Activated naive CD4-positive, alpha-beta T cell treated with anti-CD3 and anti-CD28 coated beads, Interleukin-2, amount 50 U/mL, for 72 hours (primary cell): ENCODE measurements at places on chromosomes 3 and 15. TPM values are rescaled to one million over a fixed set of nuclear protein-coding genes. Genes with fewer than 3 reads are reported as not detected.

DNA sequence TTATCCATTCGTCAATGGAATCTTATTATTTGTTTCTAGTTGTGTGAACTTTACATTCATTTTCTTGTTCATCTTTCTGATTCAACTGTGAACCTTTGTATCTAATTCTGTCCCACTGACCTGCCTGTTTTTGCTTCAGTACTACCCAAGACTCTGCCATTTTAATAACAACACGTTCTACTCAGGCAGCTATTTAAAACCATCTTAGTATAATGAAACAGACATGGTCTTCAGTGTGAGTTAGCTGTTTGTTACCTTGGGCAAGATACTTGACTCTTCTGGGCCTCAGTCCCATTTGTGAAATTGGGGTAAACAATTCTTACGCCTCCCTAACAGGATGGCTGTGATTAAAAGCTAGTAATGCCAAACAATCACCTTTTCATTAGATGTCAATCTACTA lies 1.6 kb downstream of the BTBD1 start:
- no peak for DNase-seq

GRCh38 chr3:29627136-29628117 lies 346.6 kb downstream of the RBMS3 start:
- no peak for DNase-seq

- peak; percentile 52 for DNase-seq
Observed at GRCh38 chr3:151156618-151157216, 46.3 kb downstream of the GPR171 start.

- DNase-seq = no peak
Observed at GRCh38 chr15:92019706-92020105, 166.2 kb downstream of the SLCO3A1 start.

- DNase-seq = no peak
Observed at GRCh38 chr3:50430950-50431435, 71.7 kb upstream of the TMEM115 start.

DNA sequence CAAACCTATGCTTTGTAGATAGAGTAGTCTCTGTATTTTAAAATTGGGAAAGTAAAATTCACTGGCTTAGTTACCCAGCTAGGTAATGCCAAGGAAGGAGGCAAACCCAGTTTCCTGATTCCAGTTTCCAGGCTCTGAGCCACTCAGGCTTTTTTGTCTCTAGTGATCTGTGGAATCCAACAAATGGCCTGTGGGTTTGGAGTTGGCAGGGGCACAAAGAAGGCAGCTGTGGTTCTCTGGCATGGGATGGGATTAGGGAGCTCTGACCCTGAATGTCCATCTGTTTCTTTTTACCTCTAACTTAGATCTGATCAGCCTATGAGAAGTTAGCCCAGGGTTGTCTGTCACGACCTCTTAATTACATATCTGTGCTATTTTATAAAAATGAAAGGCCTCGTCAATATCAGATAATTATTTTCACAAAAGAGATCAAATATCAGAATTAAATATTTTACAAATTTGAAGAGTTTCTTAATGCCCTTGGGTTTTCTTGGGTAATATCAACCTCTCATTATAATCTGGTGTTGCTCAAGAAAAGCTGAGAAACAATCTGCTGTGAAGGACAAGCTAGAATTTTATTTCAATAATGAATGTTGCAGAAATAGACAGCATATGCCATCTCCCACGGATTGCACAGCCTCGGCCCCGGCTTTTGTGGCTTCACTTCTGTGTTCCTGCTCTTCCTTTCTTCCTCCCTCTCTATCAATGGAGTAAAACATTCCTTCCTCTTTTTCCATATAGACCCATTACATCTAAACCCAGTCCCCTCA lies 63.7 kb upstream of the DAZL start:
- no peak for DNase-seq

DNA sequence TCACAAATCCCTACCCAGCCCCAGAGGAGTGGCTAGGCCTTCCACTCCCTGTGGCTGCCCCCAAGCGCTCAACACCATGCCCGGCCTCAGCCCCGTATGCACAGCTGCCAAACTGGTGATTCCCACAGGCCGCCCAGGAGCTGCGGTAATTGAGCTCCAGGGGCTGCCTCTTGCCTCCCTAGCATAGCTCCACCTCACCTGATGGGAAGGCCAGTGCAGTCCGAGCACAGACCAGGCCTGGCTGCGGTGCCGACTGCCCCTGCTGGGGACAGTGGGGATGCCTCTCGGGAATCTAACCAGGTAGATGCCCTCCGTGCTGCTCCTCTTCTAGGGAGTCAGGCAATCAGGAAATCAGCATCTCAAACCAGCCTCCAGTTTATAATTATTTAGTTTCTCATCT lies 25.9 kb downstream of the SCN5A start:
- no peak for DNase-seq

DNA sequence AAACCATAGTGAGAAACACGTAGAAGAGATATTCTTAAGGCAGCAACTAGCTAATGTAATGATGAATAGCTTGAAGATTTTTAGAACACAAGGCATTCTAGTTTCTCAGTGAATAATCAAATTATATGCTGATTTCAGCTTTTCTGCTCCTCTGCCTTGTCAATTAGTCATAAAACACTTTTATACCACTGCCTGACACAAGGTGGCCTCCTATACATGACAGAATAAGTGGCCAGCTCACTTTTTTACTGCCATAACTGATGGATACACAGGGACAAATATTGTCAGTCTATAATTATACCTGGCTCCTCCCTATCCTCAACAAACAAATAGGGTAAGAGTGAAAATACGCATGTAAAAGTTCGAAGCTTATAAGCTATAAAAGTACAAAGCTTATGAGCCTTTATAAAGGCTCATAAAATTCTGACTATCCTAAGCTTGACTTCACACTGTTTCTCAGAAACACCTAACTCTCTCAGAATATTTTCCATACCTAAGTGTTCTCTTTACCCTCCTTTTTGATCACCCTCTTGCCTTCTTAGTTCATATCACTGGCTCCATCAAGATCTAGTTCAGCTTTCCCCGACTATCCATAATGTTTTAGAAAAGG lies 81.6 kb downstream of the HERC1 start:
- peak; percentile 38 for DNase-seq

DNA sequence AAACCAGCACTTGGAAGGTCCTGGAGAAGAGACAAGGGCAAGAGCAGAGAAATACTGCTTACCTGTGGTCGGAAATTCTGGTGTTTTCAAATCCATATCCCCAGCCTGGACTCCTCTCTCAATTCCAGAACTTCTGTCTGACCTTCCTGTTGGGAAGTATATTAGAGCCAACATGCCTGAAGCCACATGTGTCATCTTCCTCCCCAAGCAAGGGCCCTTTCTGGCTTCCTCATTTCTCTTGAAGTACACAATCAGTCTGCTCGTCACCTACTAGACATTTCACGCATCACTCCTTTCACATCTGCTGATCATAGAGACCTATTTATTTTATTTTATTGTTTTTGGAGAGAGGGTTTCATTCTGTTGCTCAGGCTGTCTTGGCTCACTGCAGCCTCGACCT lies 8.4 kb downstream of the PARP14 start:
- no peak for DNase-seq

DNA sequence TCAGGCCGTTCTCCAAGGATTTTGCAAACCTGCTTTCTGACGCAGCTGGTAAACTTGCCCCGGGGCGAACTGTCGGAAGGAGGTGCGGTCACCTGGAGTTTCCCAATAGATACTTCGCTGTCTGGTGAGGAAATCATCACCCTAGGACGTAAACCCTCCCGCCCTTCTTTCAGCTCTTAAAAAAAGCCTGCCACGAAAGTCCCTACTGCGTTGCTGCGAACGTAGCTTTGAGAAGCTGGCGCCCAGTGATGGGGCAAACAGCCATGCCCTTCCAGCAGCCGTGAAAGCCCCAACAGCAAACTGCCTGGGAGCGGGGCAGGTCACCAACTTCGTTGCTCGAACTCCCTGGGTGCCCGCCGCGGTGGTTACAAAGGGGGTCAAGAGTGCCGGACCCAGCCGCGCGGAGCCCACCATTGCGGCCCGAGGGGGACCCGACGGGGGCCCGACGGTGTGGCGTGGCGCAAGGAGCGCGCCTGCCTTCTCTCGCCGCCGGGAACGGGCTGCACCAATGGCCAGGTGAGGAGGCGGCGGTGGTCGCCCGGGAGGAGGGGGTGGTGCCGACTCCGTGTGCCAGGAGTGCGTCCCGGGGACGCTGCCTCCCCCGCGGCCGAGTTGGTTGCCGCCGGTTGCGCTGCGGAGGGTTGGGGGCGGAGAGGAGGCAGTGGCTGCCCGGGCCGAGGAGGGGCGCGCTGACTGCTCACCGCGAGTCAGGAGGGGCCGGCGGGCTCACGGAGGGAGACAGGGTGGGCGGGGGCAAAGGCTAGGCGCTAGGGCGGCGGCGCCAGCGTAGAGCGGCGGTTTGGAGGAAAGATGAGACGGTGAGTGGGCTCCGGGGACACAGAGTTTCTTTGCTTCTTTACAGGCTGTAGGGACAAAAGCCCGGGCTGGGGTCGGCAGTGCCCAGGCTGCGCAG lies at the start of gene PHLDB2:
TSS of gene PHLDB2 (plus strand) at position 205 of the 913 bp plus-strand sequence. CDS start 24,813 bp downstream, outside the sequence.
- DNase-seq = peak; percentile 55

DNA sequence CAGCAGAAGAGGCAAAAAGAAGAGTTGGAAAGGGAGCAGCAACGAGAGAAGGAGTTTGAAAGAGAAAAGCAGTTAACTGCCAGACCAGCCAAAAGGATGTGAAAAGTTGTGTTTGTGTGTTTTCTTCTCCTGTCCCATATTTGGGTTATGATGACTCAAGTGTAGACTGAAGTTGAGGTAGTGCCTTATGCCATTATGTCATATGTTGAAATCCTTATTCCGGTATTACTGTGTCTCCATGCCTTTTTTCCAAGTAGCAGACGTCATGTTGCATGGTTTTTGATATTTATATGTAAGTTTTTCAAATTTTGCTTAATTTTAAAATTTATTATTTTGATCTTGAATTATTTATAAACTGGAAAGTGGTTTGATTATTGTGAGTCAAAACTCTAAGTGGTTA lies 19.2 kb downstream of the BLOC1S6 start:
- DNase-seq = no peak

GRCh38 chr15:77243135-77243534 lies 172.2 kb upstream of the TSPAN3 start:
- DNase-seq = no peak

GRCh38 chr3:183817639-183818038 lies 7.7 kb downstream of the MAP6D1 start:
- DNase-seq = no peak

DNA sequence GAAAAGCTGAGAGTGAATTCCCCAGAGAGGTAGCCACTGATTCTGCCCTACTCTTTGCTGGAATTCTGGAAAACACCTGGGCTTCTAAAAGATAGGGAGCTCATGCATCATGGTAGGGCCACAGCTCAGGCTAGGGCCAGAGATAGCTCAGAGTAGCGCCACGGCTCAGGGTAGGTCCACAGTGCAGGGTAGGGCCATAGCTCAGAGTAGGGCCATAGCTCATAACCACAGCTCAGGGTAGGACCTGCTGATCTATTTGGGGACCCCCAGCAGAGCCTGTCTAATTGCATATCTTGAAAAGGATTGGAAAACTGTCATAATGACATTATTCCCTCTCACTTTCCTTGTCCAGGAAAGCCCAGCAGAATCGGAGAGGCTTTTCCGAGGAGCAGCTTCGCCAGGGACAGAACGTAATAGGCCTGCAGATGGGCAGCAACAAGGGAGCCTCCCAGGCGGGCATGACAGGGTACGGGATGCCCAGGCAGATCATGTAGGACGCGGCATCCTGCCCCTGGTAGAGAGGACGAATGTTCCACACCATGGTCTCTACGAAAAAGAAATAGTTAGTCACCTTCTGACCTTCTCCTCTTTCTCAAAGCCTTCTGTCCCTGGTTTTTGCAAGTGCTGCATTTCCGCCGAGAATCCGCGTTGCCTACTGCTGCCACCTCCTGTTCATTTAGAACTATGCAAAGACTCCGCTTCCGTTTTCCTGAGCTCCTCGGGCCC lies 14.5 kb downstream of the TAGLN3 start:
- peak; percentile 71 for DNase-seq

DNA sequence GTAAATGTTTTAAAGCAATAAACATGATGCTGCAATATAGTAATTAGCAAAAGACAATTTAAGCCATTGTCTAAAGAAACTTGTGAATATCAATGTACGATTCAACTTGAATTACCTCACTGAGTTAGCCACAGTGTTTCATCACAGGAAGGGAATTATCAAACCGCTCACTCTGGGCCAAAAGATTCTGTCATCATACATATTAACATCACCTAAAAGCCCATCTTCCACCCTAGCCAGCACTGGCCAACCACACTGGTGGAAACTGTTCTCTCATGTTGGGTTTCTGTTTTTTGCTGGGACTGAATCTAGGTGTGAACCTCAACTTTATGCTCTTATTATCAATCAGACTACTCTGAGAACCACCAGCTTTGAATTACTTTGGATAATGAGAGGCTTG lies 497.7 kb upstream of the THBS1 start:
- DNase-seq = no peak

DNA sequence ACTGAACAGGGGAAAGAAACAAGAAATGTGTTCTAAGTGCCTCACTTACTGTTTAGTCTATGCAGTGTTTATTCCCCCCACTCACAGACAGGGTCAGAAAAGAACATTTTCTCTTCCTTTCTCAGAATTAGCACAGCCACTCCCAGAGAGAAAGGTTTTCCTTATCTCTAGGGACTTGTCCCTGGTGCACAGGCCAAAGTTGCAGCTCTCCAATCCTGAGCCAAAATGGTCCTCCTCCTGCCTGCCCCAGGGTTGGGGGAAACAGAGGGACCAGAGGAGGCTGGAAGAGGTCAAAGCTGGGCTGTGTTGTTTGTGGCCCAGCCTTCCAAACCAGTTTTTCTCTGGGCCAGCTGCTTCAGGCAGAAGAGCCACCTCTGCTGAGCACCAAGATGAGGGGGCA lies 12.0 kb downstream of the RAB6B start:
- DNase-seq = no peak

DNA sequence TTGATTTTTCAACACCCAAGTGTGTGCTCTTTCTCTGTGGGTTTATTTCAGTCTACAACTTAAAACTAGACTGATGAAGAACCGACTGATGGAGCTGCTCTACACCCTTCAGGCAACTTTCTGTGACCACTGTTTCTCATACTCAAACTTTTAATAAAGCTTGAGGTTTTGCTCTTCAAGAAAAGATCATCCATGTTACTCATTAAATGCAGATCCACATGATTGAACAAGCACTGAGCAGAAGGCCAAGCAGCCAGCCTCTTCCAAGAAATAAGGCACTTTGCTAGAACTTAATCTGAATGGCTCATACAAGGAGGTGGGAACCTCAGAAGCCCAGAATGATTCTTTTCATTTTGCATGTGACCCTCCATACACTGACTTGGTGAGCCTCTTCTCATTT lies 8.7 kb downstream of the SLC27A2 start:
- DNase-seq = no peak

DNA sequence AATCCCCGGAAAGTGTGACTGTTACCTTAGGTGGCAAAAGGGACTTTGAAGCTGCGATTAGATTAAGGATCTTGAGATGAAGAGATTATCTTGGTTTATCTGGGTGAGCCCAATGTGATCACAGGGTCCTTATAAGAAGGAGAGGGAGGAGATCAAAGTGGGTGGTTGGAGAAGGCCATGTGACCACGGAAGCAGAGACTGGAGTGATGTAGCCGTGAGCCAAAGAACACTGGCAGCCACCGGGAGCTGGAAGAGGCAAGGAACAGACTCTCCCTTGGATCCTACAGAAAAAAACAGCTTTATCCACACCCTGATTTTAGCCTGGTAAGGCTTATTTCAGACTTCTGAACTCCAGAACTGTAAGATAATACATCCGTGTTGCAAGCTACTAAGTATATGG lies 29.9 kb downstream of the CRABP1 start:
- DNase-seq = no peak

RTP4 gene
- total RNA-seq = 1.3 TPM

GOLGA8Q gene
- 0.59 TPM for total RNA-seq

ATP13A5 gene
- total RNA-seq = not detected

CPN2 gene
- not detected for total RNA-seq

IMPDH2 gene
- total RNA-seq = 637 TPM

SPINT1 gene
- 10.0 TPM for total RNA-seq
